ENCODE measurements at places on chromosomes 3 and 15.

DNA sequence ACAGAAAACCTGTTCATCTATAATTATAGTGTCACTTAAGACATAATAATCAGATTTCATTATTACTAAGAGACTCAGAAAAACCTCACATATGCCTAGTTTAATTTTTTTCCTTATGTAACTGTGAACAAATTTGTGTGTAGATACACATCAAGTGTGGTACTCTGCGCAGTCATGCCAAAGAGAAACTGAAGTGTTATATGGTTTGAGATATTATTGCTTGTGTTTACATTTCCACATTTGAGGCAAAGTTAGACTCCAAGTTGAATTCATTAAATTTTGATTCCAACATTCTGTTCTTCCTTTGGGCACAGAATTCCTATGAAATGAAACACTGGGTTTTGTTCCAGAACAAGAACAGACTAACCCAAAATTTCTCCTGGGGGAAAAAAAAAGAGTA, 2.2 kb downstream of the MBNL1 start:
- DNase-seq: no peak

DNA sequence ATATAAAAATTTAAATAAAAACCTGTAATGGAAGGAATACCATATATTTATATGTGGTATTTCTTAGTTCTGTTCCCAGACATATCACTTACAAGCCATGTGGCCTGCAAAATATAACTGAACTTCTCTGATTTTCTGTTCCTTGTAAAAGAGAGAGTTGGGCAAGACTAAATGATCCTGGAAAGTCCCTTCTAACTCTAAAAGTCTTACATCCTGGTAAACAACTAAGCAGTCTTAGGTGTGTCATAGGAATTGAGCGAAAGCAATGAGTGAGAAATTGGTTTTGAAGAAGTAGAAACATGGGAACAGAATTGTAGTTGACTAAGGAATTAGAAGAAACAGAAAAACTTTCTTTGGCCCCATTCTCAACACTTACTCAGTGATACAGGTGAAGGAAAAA, 25.3 kb upstream of the IL20RB start:
- no peak for DNase-seq

DNA sequence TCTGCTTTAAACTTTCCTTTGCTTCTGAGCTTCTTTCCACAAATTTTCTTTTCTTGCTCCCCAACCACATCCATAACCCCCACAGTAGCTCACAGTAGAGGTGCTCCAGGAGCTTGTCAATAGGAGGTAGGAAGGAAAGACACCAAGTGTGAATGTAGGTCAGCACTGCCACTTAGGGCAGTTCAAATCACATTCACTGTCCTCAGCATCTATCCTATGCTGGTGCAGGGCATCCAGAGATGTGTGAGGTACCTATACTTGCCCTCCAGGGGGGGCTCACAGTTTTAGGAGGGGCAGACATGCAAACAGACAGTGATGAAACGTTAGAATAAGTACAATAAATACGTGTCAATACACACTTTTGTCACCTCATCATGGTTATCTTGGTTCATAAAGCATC, 1.5 kb upstream of the SPSB4 start:
- no peak for DNase-seq

- no peak for DNase-seq
Measured at GRCh38 chr15:67119238-67119846, 53.9 kb downstream of the SMAD3 start.

DNA sequence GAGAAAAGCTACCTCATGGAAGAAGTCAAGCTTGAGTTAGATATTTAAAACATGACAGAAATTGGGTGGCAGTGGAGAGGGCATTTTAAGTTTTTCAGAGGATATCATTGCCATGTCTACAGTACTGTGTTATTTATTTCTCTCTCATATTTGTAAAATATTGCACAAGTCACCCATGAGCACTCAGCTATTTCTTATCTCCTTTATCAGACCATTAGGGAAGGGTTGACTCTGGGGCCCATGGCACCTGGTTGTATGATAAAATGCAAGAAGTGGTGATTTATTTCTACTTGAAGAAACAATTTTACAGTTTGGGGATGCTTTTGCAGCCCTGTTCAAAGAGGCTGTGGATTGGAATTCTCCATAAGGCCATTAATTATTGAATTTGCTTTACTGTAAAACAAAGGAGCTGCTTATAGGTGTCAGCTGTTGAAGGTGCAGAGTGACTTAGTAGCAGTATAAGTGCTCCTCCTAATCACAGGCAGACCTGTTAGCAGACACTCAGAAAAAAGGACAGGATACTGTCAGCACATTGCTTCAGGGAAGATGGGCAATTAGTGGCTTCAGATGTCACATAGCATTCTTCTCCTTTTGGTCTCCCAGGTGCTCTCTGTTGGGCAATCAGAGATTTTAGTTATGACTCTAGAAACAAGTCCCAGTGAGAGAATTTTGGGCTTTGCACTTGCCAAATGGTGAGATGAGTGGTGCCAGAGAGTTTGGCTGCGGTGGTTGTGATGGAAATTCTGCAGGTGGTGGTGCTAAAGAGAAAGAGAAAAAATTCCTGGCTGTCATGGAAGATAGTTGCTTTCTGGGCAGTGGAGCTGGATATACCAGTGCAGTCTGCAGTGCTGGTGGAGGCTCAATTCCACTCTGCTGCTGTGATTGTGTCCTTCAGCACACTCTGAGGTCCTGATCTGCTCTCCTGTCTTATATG, 129.7 kb upstream of the ROPN1 start:
- DNase-seq: no peak

DNA sequence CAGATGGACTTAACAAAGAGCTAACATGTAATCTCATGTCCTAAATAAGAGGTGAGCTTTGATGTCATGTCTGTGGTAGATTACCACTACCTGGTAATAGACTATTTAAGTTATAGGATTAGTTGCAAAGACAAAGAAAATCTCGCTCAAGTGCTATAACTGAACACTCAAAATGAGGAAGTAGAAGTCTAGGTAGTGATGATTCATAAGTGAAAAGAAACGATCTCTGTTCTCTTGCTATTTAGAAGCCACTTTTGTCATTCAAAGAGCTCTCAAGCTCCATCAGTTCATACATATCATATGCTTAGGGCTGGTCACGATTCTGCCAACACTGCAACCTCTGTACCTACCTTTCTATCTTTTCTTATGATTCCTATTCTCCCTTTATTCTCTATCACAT, 110.9 kb downstream of the EDEM1 start:
- DNase-seq: no peak

- no peak for DNase-seq
Measured at GRCh38 chr3:32493437-32494414, 8.9 kb downstream of the CMTM6 start.

- no peak for DNase-seq
Measured at GRCh38 chr3:19272296-19272695, 124.0 kb downstream of the KCNH8 start.

DNA sequence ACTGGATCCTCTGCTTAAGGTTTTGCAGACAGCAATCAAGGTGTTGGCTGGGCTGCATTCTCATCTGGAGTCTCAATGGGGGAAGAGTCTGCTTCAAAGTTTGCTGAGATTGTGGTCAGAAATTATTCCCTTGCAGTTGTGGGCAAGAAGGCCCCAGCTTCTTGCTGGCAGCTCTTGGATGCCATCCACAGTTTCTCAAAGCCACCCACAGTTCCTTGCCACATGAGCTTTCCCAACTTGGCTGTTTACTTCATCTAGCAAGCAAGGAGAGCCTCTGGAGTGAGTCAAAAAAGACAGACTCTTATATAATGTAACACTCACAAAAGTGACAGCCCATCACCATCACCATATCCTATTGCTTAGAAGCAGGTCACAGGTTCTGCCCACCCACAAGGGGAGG, 62.1 kb upstream of the ABHD2 start:
- DNase-seq: no peak

- no peak for DNase-seq
Measured at GRCh38 chr3:61687663-61688306, 126.4 kb downstream of the PTPRG start.

GRCh38 chr3:18880691-18881090, 267.6 kb upstream of the KCNH8 start:
- DNase-seq: no peak

DNA sequence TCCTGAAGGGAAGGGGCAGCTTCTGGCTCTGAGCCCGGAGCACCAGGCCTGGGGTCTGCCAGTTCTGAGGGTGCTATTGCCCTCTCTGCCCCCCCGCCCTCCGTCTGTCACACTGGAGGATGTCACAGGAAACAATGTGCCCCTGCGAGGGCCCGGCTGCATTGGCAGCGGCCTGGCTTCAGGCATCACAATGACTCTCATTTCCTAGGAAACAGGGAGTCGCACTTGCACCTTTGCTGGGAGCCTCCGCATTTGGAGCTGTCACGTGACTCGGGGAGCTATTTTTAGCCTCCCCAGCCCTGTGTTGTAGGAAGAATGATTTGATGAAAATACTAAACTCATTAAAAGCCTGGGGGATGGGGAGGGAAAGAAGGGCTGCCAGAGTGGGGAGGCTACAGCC, 518.9 kb downstream of the SHQ1 start:
- no peak for DNase-seq

GRCh38 chr3:52144034-52144795, 10.0 kb downstream of the POC1A start:
- peak; percentile 81 for DNase-seq

- peak; percentile 73 for DNase-seq
Measured at GRCh38 chr3:129593595-129594339, 12.7 kb downstream of the PLXND1 start.

DNA sequence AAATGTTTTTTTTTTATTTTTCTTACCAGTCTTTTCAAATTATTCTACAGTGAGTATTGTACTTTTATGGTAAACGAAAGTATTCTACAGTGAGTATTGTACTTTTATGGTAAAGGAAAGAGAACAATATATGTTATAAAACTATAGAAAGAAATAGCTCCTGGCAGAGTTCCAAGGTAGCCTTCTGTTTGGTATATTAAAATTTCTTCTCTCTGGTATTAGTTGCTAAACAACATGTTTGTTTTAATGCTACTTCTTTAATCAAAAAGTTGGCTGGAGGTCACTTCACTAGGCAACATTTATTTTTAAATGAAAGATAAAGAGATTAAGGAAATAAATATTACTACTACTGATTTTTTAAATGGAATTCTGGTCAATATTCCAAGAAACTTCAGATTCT, 108.6 kb upstream of the ARL6 start:
- no peak for DNase-seq

DNA sequence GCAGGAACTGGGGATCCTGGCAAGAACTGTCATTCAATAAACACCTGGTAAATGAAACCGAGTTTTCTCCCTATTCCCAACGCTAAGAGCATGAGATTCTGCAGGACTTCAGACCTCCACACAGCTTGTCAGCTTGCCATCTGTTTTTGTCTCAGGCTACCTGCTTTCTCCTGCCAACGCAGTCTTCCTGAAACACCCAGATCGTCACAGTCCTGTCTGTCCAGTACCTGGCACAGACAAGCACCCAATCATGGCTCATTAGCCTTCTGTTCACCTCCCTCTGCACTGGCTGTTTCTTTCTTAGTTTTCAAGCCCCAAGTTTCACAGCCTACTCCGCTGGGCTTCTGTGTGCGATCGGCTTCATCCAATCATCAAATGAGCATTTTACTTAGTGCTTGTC, 5.0 kb downstream of the SLC12A8 start:
- DNase-seq: no peak

- no peak for DNase-seq
Measured at GRCh38 chr3:156605686-156606605, 51.0 kb upstream of the SSR3 start.

- DNase-seq: no peak
Measured at GRCh38 chr15:94042180-94042928, 189.0 kb upstream of the MCTP2 start.

GRCh38 chr15:90320062-90320884, 31.8 kb upstream of the ZNF774 start:
- DNase-seq: peak; percentile 69

- DNase-seq: no peak
Measured at GRCh38 chr3:120528163-120528562, 68.0 kb upstream of the NDUFB4 start.

- DNase-seq: no peak
Measured at GRCh38 chr15:68385240-68385561, 46.8 kb downstream of the ITGA11 start.

DNA sequence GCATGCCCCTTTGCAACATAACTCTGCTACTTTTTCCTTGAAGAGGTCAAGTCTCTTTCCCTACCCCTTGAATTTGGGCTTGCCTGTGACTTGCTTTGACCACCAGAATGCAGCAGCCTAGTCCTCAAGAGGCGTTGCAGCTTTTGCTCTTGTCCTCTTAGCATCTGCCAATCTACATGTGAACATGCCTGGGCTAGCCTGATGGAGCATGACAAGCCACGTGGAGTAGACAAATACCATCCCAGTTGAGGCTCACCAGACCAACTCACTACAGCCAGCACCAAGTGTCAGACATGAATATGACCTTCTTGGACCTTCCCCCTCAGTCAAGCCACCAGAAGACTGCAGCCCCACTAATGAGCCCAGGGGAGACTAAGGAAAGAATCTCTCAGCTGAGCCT, 32.9 kb downstream of the AMOTL2 start:
- no peak for DNase-seq

- DNase-seq: no peak
Measured at GRCh38 chr3:25044762-25045710, 383.0 kb upstream of the RARB start.

DNA sequence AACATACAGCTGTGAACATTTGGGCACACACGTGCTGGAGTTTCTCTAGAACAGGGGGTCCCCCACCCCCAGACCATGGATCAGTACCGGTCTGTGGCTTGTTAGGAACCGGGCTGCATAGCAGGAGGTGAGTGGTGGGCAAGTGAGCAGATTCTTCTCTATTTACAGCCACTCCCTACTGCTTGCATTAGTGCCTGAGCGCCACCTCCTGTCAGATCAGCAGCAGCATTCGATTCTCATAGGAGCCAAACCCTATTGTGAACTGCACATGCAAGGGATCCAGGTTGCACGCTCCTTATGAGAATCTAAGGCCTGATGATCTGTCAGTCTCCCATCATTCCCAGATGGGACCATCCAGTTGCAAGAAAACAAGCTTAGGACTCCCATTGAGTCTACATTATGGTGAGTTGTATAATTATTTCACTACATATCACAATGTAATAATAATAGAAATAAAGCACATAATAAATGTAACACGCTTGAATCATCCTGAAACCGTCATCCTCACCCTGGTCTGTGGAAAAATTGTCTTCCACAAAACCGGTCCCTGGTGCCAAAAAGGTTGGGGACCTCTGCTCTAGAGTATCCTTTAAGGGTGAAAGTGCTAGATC, 25.8 kb downstream of the CHRM5 start:
- peak; percentile 3 for DNase-seq

- DNase-seq: no peak
Measured at GRCh38 chr15:89662893-89663626, 7.8 kb upstream of the KIF7 start.

DNA sequence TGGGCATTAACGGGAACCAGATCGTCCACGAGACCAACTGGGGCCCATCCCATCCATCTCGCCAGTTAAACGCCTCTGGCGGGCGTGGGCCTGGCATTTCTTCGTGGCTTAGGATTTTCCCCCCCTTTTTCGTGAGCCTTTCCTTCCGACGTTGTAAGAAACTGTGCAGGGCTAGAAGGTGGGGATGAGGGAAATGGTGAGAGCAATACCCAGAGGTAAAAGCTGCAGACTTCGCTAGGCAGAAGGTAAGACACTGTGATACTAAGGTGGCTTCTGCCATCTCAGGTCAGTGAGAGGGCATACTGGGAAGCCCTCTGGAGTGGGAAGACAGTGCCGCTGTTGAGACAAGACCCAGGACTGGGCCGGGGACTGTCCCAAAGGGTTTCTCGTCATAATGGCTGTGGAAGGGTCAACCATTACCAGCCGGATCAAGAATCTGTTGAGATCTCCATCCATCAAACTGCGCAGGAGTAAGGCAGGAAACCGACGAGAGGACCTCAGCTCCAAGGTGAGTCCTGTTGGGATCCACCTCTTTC, 666 bp downstream of the MAPKBP1 start:
- DNase-seq: no peak

GRCh38 chr15:47988564-47988963, 132.2 kb upstream of the SLC24A5 start:
- no peak for DNase-seq
